ENCODE measurements at places on chromosomes 5 and 9. TPM values are rescaled to one million over a fixed set of nuclear protein-coding genes. Genes with fewer than 3 reads are reported as not detected.

Gene LCNL1
- total RNA-seq: not detected

Gene F2RL2
- not detected for total RNA-seq

Gene ADAMTSL2
- total RNA-seq: under 0.01 TPM

Gene PROB1
- 2.8 TPM for total RNA-seq

Gene ZNF354C
- total RNA-seq: 6.1 TPM

Gene ABITRAM
- total RNA-seq: 2.6 TPM

Gene LRRC19
- total RNA-seq: not detected

Gene MORN5
- not detected for total RNA-seq

Gene PCDHGC5
- total RNA-seq: 0.40 TPM

Gene ENTREP1
- 11.1 TPM for total RNA-seq

Gene WDR38
- not detected for total RNA-seq

Gene PDLIM4
- total RNA-seq: 24.6 TPM

Gene SLC6A7
- total RNA-seq: not detected

Gene ANXA6
- total RNA-seq: 60.1 TPM

Gene SPEF2
- total RNA-seq: 0.20 TPM

Gene ADAMTS6
- total RNA-seq: 52.2 TPM

Gene EMB
- under 0.01 TPM for total RNA-seq

Gene FIBCD1
- total RNA-seq: not detected

Gene GFI1B
- not detected for total RNA-seq

Gene BAAT
- total RNA-seq: not detected

Gene CIZ1
- total RNA-seq: 9.4 TPM

Gene PALM2AKAP2
- total RNA-seq: 0.22 TPM

Gene GRM6
- total RNA-seq: not detected

Gene KIF4B
- 0.40 TPM for total RNA-seq

Gene FAM153A
- not detected for total RNA-seq

Gene PHYHD1
- 0.20 TPM for total RNA-seq

Gene SCGB3A1
- total RNA-seq: 0.60 TPM

Gene TAS2R1
- not detected for total RNA-seq

Data from lung microvascular endothelial cell (primary cell).